Astrocyte of the hippocampus (primary cell): ENCODE measurements at places on chromosomes 12 and 14.

DNA sequence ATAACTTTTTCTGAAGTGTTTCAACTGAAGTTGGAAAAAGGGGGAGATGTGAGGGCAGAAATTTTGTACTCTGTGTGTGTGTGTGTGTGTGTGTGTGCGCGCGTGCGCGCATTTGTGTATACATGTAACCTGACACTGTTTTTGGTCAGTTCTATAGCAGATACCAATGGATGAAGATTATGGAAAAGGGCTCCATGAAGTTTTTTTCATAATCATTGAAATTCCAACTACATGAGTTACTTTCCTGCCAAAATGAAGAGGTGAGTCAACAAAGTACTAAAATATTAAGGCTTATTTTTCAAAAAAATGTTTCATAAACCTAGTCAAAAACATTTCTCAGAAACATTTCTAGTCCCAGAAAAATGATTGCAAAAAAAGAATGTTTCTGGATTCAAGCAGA lies 25.7 kb upstream of the CERS5 start:
- no peak for DNase-seq

- no peak for DNase-seq
Observed at GRCh38 chr12:41184864-41185263, 3.3 kb upstream of the PDZRN4 start.

DNA sequence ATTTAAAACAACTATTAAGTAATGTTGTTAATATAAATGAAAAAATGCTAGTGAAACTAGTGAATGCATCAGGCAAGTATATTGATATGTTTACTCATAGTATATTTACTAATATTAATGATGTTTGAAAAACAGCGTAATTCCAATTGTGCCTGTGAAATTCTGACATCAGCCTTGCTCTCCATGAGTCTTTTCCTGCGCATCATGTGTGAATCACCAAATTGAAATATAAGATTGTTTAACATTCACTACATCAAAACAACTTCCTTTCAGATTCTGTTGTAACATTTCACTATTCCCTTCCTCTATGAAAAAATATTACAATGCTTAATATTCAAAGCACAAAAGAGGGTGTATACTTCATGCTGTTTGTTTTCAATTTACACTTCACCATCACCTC lies 1995.9 kb upstream of the SEL1L start:
- no peak for DNase-seq

- no peak for DNase-seq
Observed at GRCh38 chr14:29759521-29760340, 167.9 kb downstream of the PRKD1 start.

DNA sequence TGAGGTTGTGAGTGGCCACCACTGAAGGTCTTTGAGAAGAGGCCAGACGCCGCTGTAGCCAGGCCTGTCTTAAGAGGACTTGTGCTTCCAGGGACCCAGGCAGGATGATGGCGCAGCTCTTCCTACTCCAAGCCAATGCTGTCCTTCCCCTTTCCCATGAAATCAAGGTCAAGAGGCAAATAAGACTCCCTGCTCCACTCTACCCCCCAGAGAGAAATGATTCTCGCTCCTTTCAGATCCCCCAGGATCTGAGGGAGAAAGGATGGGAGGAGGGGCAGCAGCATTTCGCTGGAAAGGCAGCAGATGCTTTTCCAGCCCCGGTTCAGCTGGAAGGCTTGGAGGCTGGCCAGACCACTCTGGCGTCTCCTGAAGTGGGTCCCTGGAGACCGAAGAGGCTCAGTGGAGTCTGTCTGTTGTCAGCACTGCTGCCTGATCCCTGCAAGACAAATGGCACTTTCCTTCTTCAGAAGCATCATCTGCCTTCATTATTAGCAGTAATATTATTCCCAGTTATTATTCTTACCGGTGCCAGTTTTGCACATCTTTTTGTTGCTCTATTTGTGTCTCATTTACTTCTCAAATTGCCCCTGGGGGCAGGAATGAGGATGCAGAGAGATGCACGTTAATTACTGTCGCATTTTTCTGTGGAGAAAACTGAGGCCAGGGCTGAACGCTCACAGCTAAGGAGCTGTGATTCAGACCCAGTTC lies 51.4 kb downstream of the C14orf132 start:
- peak; percentile 78 for DNase-seq

DNA sequence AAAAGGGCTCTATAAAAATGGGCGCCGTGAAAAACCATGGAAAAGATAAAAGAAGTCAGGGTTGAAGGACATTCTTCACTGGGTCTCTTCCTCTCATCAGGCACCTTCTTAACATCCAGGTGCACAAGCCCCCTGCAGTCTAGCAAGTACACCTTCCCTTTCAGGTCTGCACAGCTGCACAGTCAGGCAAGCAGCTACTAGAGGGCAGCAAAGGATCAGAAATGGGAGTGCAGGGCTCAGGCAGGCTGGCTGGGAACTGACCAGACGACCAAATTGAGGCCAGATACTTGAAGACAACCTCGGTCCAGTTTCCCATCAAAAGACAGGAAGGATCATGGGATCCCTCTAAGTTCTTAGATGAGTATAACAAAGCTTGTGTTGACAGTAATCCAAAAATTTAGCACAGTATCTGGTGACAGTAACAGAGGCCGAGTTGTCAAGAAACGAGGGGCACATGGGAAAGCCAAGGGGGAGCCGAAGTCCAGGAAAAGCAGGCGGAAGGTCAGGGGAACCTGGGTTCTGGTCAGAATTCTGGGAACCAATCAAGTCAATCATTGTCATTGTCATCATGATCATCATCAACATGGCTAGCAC lies 10.1 kb upstream of the GRIP1 start:
- peak; percentile 57 for DNase-seq

GRCh38 chr14:70670992-70671651 lies 29.4 kb downstream of the TTC9 start:
- DNase-seq: peak; percentile 42

DNA sequence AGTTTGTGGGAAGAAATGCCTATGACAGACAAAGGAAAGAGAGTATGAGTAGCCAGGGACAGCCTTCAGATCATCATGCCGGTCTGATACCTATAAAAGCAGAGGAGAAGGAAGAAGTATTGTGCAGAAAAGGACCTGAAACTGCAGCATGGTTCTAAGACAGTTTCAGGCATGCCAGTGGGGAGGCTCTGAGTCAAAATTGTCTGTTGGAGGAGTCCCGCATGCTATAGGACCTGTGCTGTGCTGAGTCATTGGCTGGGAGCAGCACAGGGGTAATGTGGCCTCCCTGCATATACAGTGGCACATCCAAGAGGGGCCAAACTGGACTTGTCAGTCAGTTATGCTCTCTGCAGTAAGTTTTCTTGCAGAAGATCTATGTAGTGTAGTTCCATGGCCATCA lies 40.7 kb downstream of the NEUROD4 start:
- DNase-seq: no peak

DNA sequence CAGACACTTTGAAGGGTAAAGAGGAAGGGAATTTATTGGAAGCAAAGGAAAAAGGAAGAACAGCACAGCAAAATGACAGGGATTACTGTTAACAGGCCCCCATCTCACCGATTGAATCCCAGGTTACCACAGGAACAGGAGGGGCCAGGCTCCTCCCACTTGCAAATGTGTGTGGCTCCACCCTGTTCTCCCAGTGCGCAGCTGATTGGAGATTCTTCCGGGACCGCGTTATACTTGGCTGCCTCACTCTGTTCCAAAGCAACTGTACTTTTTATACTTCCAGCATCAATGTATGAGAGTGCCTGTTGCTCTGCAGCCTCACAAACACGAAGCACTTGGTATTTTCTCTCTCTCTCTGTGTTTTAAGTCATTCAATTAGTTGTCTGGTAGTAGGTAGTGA lies 273.6 kb upstream of the MDGA2 start:
- DNase-seq: no peak

DNA sequence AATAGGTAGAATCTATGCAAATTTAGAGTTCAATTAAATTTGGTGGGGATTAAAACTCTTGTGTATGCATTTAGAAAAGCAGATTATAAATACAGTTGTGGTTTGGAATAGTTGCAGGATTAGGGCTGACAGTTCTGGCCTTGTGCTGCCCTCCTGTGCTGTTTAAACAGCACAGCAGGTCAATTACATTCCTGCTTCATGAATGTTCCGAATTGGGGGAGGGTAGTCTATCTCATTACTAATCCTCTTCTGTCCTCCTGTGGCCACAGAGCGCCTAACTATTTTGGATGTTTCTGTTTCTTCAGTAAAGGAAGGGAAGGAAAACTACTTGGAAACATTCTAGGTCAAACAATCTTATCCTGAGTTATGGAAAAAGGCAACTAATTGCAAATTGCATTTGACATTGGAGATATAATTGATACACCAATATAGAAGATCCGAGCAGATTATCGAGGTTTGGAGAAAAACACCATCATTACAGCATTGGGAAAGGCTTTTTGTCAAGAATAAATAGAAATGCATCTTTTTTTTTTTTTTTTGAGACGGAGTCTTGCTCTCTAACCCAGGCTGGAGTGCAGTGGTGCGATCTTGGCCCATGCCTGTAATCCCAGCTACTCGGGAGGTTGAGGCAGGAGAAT lies 8.7 kb upstream of the GPR19 start:
- peak; percentile 94 for DNase-seq

DNA sequence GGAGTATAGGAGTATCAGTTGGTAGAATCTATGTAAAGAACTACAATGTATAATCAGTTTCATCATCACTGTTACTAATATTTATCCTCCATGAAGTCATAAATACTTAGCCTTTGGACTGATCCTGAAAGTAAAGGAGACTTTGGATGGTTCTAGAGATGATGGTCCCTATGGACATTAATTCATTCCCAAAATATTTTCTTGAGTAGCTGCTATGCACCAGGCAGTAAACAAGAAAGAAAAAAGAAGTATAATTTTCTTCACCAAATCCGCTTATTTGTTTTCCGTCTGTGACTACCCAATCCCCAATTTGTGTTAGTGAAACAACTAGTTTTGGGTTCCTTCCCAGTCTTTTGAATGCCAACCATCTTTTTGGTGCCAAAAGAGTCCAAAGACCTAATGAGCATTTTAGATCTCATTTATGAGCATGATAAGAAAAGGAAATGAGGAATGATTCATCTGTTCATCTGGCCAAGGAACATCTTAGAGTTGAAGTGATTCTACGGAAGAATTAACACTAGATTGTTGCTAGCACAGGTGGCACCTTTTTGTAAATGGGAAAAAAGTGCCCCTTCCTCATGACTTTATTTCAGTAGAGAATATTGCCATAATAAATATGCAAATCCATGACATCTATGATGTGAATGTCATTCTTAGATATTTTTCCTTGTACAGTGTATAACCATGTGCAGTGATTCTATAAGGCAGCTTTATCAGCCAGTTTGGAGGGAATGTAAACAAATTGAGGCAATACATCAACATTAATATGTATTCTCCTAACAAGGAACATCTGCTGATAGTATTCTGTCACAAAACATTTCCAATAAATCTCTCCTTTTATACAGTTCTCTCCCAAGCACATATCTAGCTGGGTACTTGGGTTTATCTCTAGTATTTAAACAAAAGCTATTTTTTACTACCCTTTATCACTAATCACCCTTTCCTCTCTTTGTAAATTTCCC lies 85.1 kb upstream of the CCDC91 start:
- DNase-seq: peak; percentile 72

DNA sequence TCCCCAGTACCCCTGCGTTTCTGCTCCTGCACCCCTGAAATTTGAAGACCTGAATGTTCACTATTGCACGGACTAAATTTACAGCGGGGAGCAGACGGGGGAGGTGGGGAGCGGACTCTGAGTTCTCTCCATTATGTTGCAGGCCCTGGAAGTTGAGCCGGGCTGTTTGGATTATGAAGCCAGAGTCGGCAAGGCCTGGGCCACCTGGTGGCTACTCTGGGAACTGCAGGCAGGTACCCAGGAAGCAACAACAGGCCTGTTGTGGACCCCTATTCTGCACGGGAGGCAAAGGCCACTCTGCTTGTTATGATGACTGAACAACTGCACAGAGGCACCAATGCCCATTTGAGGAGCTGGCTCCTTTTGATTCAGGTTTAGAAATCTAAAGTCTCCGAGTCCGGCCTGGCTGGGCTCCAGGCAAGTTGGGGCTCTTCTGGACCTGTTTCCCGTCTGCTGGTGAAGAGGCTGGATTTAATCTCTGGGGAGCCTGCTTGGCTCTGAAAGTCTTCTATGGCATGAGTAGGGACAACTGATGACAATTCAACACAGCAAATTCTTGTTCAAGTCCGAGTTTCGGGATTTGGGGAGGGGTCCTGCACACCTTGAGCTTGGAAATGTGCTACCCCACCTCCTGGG lies 34.1 kb upstream of the FAM181A start:
- peak; percentile 80 for DNase-seq

DNA sequence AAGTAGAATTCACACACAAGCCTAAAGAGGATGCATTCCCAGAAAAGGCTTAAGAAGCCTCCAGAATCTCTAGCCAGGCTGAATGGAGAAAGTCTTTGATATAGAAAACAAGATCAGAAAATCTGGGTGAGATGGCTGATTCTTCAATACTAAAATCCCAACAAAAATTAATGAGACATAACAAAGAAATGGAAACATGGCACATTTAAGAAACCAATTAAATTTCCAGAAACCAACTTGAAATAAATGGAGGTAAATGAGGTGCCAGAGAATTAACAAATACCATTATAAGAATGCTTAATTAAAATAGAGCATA lies 51.9 kb downstream of the CPSF6 start:
- DNase-seq: no peak

DNA sequence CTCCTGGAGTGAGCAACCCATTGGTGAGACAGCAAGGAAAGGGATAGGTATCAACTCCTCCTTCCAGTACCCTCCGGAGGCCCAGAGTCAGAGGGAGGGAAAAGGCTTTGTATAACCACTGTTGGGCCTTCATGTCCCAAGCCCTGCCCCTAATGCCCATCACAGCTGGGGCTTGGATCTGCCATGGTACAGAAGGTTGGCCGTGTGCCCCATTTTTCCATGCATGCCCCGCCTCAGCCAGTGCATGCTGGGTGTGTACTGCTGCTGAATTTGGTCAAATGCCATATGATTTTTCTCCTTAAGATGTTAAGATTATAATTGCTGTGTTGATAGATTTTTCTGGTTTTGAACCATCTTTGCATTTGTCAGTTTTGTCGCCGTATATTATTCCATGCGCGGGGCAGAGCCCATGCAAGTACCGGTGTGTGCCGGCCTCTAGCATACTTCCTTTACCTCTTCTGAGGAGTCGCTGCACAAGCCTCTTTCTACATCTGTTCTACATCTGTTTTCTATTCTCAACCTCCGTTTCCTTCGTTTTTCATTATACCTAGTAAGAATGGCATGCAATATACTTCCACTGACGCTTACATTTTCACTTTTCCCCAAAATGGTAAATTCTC lies 26.6 kb downstream of the PPP2R5C start:
- no peak for DNase-seq

DNA sequence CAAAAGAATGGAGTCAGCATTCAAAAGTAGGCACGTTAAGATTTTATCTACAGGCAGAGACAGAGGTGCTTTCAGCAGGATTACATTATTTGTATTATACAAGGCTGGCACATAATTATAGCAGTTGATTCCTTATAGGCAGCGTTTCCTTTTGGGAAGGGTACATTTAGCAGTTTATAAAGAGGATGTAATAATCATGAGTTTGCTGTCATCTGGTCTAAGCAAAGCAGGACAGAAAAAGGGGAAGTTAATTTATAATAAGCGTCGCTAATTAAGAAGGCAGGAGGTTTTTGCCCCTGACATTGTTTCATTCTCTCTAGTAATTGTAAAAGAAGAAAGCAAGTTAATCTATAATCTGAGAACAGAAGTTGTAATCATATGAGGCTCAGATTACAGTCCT lies 259.9 kb upstream of the MDGA2 start:
- DNase-seq: no peak
